GM12892 (cell line): ENCODE measurements at places on chromosomes 6 and 20.

DNA sequence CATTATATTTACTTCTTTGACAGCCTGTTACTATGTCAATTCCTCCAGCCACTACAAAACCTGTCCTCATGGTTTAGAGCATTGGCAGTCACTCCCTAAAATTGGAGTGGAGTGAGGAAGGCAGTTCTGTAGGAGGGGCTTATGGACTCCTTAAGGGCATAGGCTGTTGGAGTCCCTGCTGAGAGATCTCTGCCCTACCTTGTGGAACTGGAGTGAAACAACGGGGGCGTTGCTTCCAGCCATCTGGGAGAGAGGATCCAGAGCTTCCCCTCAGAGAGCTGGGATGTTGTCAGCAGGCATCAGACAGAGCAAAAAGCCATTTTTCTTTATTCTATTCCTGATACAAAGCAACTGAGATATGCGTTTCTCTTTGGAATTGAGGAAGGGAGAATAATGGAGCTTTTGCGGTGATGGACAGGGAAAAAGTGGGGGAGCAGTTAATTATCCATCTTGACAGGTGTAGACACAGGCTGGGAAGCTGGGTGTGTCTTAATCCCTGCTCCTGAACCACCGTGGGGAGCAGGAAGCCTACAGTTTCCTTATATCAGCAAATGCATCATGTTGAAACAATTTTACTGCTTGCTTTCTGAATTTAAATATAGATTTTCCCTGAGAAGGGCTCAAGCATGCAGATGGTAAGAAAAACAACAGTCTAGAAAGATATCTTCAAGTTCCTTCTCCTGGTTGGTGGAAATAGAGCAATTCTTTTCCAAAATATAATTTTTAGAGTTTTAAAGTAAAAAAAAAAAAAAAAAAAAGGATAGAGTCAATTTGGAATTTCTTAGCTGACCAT, 402.5 kb downstream of the PLCB1 start:
- no peak for DNase-seq

DNA sequence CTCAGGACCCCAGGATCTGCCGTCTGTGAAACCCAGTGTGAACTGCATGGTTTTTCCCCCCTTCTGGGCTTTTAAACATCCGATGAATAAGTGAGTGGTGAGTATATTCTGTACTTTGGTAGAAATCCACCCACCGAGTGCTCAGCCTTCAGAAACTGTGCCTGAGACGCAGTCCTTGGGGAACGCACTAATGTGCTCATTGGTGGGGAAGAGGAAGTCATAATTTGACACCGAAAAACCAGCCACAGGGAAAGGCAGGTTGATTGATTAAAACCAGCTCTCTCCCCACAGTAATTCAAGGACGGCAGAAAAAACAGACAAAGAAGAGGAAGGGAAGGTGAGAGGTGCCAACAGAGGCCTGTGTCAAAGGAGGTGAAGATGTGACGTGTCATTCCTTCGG, 21.7 kb downstream of the EDN3 start:
- no peak for DNase-seq

- peak; percentile 91 for DNase-seq
Observed at GRCh38 chr20:62952373-62952967, at the start of gene SLC17A9. Gene SLC17A9 (plus strand): TSS chr20:62952709. CDS start chr20:62952831, 122 bp downstream.

DNA sequence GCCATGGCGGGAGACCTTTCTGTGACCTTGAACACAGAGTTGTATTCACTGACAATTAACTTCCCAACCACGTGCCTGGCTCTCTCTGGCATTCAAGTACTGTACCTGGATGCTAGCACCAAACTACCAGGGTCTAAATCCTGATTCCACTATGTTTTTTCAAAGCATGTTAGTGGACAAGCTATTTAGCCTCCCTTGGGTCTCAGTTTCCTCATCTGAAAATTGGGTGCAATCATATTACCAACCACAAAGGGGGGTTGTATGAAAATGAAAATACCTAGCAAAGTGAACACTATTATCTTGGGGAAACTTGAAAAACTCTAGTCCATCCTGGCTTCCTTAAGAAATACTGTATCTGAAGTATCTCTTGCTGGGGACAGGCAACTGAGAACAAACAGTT, 308.7 kb upstream of the SGK1 start:
- no peak for DNase-seq

GRCh38 chr20:31861385-31862156, 8.8 kb downstream of the DUSP15 start:
- DNase-seq = peak; percentile 95

DNA sequence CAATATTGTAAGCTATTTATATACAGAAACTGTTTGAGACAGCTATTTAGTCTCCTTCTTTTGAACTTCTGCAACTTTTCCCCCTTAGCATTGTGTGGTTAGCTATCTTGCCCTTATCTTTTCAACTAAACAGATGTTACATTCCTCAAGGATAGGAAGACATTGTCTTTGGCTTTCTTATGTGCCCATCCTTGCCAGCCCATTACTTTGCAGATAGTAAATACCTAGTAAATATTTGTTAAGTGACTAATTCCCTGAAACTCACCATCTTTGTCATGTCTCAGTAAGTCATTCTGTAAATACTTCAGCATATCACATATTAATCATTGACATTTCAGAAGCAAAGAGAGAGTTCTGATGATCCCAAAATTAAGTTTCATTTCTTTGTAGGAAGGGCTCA, 69.1 kb upstream of the FLRT3 start:
- no peak for DNase-seq

- DNase-seq = peak; percentile 90
Observed at GRCh38 chr6:31897612-31898382, at the start of gene EHMT2. Gene EHMT2 (minus strand): TSS chr6:31897698. CDS start chr6:31897677, 21 bp downstream.
